ENCODE measurements at places on chromosomes 4 and X.

DNA sequence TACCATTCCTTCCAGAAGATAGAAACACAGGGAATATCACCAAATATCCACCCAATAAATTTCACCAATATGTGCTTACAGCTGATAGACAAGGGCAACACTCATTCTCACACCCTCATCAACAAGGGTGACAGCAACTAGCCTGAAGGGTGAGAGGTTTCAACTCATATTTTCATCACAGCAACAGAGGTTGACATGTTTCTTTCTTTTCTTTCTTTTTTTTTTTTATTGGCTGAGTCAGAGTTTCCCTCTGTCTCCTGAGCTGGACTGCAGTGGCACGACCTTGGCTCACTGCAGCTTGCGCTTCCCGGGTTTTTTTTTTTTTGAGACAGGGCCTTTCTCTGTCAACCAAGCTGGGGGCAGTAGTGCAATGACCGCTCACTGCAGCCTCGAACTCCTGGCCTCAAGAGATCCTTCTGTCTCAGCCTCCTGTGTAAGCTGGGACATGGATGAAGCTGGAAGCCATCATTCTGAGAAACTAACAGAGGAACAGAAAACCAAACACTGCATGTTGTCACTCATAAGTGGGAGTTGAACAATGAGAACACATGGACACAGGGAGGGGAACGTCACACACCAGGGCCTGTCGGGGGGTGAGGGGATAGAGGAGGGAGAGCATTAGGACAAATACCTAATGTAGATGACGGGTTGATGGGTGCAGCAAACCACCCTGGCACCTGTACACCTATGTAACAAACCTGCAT is 27.5 kb upstream of the ASMTL start:
- DNase-seq, result no peak

- no peak for DNase-seq
Observed at GRCh38 chr4:13541720-13542576, 2.4 kb downstream of the NKX3-2 start.

GRCh38 chrX:118593407-118593806 is 97.8 kb downstream of the DOCK11 start:
- no peak for DNase-seq

- peak; percentile 33 for DNase-seq
Observed at GRCh38 chr4:125765941-125766340, 451.2 kb downstream of the FAT4 start.

DNA sequence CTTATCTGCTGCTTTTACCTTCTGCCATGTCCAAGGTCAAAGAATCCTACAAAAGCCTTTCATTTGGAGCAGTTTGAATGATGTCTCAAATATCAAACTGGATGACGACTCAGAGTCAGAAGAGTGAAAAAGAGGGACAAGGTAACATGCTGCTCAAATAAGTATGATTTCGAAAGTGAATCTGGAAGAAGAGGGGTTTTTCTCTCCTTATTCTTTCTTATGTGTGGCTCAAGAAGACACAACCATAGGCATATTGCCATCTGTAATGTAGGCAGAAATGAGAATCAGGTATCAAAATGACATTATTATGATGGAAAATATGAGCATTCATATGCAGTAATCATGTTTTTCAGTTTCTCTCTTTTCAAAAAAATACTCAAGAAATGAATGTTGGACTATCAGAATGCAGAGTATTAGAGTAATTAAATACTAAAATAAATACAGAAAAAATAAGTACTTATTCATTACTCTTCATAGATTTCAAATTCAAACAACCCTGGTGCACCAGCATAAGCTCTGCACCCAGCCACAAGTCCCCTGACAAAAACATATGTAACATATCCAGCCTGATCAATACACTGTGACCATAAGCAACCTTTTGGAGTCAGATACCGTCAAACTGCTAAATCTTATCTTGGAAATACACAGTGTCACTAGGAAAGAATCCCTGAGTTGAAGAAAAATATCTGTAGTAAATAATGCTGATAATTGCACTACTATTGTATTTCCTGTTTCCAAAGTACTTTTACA is 468.6 kb downstream of the INPP4B start:
- DNase-seq, result no peak

GRCh38 chrX:29531336-29531735 is 684.0 kb upstream of the MAGEB2 start:
- no peak for DNase-seq

GRCh38 chrX:31993637-31994036 is 921.8 kb upstream of the FTHL17 start:
- DNase-seq, result peak; percentile 66

DNA sequence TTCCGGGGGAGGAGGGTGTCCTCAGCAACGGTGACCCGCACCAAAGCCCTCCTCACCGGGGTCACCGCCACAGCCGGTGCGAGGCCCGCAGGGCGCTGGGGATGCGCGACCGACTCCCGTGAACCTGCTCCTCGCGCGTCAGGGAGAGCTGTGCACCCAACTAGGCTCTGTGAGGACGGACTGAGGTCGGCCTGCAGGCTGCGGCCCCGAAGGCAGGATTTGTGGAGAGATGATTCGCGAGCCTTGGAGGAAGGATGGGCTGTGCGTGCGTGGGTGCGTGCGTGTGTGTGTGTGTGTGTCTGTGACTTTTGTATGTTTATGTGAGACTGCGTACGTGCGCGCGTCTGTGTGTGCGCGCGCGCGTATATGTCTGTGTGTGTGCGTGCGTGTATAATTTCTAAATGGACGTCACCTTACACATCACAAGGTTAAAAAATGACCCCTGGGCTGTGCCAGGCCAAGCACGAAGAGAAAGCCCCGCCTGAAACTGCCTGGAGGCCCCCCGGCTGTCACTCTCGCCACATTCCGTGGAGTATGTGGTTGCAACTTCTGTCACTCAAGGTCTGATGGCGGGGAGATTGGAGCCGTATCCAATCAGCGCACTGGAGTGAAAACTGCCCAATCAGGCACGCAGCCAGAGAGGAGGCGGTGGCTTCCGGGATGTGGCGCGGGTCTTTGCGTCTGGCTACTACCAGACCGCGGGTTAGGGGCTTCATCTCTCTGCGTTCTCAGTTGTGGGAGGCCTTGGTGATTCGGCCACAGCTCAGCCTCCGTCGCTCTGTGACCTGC is at the start of gene ZNF141:
TSS of gene ZNF141 (plus strand) at position 672 of the 789 bp plus-strand sequence. CDS start 170 bp downstream, outside the sequence.
- peak; percentile 100 for DNase-seq

DNA sequence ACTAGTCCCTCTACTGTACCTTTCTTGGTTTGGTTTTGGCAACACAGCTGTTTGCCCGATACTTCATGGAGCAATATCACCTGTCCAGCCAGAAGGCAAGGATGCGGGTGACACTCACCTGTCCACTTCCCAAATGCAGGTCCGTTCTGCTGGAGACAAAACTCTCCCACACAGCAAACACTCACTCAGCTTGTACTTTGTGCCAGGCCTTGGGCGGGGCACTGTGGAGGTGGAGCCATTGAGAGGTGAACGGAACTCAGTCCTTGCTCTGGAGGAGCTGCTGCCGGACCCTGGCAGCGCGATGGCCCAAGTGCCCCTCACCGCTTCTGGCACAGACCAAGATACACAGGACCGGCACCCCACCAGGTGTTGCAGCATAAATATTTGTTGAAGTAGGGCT is 15.3 kb upstream of the HMGB3 start:
- DNase-seq, result no peak

GRCh38 chr4:169062897-169063244 is 52.8 kb upstream of the CBR4 start:
- DNase-seq, result peak; percentile 39

DNA sequence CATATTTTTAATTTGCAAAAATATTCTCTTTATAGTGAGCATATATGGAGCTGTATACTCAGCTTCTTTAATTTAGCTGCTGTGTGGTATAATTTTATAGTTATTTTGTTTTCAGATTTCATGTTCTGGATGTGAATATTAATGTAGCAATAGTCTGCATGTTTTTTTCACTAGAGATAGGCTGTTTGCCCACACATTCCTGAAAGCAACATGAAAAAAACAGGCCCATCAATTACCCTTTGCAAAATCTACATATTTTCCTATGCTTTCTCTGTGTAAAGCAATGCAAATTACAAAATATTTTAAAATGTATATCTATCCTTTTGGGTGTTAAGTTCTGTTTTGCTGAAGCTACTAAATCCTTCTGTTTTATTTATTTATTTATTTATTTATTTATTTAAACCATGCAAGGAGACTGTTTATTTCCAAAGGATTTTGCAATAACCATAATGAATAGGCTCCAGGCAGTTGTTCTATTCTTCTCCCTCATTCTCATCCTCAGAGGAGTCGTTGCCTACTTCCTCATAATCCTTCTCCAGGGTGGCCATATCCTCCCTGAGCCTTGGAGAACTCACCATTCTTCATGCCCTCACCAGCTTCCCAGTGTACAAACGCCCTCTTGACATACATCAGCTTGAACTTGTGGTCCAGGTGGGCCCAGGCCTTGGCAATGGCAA is 277.1 kb downstream of the ANKRD50 start:
- DNase-seq, result peak; percentile 51

DNA sequence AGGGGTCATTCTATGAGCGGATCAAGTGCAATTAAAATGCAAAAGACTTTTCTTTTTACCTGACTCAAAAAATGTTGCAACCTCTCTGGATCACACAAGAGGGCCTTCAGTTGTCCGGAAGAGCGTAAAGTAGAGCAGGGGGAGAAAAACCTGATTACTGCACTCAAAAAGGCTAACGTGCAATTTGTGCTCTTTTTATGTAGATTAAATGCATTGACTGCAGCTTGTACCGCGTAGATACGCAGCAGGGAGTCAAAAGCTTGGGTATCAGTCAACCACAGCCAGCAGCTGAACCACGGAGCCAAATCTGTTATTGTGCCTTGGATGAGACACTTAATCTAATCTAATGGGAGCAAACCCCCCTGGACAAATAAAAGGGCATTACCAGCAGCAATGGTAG is 107.3 kb upstream of the RAI2 start:
- no peak for DNase-seq

- no peak for DNase-seq
Observed at GRCh38 chr4:184688005-184688404, 38.5 kb downstream of the PRIMPOL start.

DNA sequence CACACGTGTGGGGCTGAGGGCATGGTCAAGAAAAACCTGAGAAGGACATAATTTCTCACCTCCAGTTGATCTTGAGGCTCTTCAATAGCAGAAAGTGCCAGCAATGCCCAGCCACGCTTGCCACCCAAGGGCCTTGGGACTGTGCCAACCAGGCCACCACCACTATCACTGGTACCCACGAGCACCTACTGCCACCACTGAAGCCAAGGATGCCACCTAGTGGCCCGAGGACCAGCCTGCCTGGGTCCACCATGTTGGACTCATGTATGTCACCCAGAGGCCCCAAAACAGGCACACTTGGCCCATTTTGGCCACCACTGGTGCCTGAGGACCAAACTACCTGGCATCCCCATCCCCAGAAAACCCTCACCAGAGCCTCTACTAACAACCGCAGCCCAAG is 191.8 kb downstream of the ADAM29 start:
- no peak for DNase-seq

- DNase-seq, result no peak
Observed at GRCh38 chrX:103414561-103414960, 38.2 kb downstream of the BEX3 start.
